ENCODE measurements at places on chromosomes 12 and 14. TPM values are rescaled to one million over a fixed set of nuclear protein-coding genes. Genes with fewer than 3 reads are reported as not detected.

The EIF5 gene
- total RNA-seq, result 229 TPM

The GPR84 gene
- total RNA-seq, result not detected

The EIF2S3B gene
- 0.29 TPM for total RNA-seq

The ERBB3 gene
- 0.39 TPM for total RNA-seq

The OR4E2 gene
- total RNA-seq, result not detected

The SPX gene
- 1.9 TPM for total RNA-seq

The RNASE2 gene
- not detected for total RNA-seq

The SYNE3 gene
- 34.0 TPM for total RNA-seq

The RNASE1 gene
- 1.7 TPM for total RNA-seq

The SLC5A8 gene
- not detected for total RNA-seq

The TOMM20L gene
- not detected for total RNA-seq

The TAS2R10 gene
- 1.9 TPM for total RNA-seq

The RTL1 gene
- total RNA-seq, result not detected

The CLSTN3 gene
- total RNA-seq, result 8.7 TPM

The CCDC88C gene
- 1.6 TPM for total RNA-seq

The OGFOD2 gene
- 11.4 TPM for total RNA-seq

The IFNG-AS1 gene
- not detected for total RNA-seq

The AHNAK2 gene
- total RNA-seq, result 56.9 TPM

The OLR1 gene
- not detected for total RNA-seq

The WBP11 gene
- total RNA-seq, result 28.0 TPM

The YY1 gene
- total RNA-seq, result 39.6 TPM

The EXOC5 gene
- total RNA-seq, result 28.9 TPM

The ARHGAP9 gene
- total RNA-seq, result not detected

The NRXN3 gene
- 0.34 TPM for total RNA-seq

The DAO gene
- not detected for total RNA-seq

The DIO2 gene
- 5.8 TPM for total RNA-seq

The TAS2R31 gene
- 2.4 TPM for total RNA-seq

The PLEKHH1 gene
- 0.12 TPM for total RNA-seq

The STON2 gene
- 0.25 TPM for total RNA-seq

The ASCL4 gene
- not detected for total RNA-seq

All from cardiac ventricle fibroblast (primary cell).